Activated naive CD4-positive, alpha-beta T cell treated with anti-CD3 and anti-CD28 coated beads, Interleukin-2, amount 50 U/mL, for 72 hours (primary cell): ENCODE measurements at places on chromosomes 1 and 21.

GRCh38 chr21:37677006-37677405 lies 239.3 kb downstream of the KCNJ6 start:
- DNase-seq, result no peak

- no peak for DNase-seq
These were observed 12.6 kb upstream of the BARHL2 start for GRCh38 chr1:90729504-90730242.

- no peak for DNase-seq
These were observed 24.4 kb upstream of the LEPR start for GRCh38 chr1:65395887-65396612.

- DNase-seq, result no peak
These were observed 15.4 kb downstream of the TTC39A start for GRCh38 chr1:51314974-51315373.

GRCh38 chr1:202221911-202222909 lies 28.6 kb downstream of the LGR6 start:
- no peak for DNase-seq

GRCh38 chr1:193060938-193061337 lies 1.5 kb downstream of the RO60 start:
- DNase-seq, result no peak

DNA sequence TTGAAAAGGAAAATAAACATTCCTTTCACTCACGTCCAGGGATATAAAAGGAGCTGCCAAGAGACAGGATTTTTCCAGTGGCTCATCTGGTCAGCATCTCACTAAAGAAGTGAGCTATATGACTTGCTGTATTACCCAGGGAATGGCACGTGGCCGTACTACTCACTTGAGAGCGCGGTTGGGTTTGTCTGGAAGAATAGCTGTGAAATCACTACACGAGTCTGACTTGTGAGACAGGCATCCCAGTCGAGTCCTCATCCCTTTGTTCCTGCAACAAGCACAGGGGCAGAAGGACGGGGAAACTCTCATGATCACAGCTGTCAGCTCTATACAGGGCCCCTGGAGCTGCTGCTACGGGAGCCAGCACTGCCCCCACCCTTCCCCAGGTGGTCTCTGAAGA lies 17.7 kb downstream of the RGS8 start:
- no peak for DNase-seq

DNA sequence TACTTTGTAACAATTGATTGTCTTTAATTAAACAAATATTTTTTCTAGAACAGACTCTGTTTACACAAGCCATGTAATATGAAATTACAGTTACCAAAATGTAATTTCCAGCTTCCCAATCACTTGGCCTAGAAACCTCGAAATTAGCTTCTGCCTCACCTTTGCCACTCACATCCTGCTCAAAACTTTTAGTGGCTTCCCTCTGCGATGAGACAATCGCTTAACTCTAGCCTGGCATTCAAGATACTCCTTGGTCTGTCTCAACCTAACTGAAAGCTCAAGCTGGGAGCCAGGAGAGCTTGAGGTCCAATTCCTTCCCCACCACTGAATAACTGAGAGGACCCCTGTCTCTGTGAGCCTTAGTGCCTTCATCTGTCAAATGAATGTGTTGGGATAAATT lies 42.8 kb downstream of the GFI1 start:
- no peak for DNase-seq
